Activated naive CD4-positive, alpha-beta T cell treated with anti-CD3 and anti-CD28 coated beads, Interleukin-2, amount 50 U/mL, for 16 hours (primary cell): ENCODE measurements at places on chromosomes 12 and 14.

- DNase-seq: no peak
Observed at GRCh38 chr12:101700299-101700820, 2.9 kb downstream of the CHPT1 start.

- peak; percentile 55 for DNase-seq
Observed at GRCh38 chr12:68240975-68241374, 12.4 kb downstream of the IL22 start.

DNA sequence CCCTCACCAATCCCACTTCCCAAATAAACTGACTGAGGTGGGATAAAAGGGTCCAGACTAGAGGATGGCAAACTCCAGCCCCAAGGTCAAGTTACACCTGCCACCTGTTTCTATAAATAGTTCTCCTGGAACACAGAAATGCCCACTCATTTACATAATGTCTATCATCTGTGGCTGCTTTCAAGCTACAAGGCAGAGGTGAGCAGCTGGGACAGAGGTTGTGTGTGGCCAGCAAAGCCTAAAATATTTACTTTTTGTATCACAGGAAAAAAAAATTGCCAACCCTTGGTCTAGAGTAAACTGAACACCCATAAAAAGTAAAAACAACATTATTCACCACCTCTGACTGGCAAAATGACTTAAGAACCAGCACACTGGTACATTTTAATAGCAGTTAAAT lies 269.4 kb downstream of the RGS6 start:
- DNase-seq: no peak

- no peak for DNase-seq
Observed at GRCh38 chr12:82625523-82625922, 61.2 kb upstream of the TMTC2 start.
